ENCODE measurements at places on chromosomes 16 and 17.

DNA sequence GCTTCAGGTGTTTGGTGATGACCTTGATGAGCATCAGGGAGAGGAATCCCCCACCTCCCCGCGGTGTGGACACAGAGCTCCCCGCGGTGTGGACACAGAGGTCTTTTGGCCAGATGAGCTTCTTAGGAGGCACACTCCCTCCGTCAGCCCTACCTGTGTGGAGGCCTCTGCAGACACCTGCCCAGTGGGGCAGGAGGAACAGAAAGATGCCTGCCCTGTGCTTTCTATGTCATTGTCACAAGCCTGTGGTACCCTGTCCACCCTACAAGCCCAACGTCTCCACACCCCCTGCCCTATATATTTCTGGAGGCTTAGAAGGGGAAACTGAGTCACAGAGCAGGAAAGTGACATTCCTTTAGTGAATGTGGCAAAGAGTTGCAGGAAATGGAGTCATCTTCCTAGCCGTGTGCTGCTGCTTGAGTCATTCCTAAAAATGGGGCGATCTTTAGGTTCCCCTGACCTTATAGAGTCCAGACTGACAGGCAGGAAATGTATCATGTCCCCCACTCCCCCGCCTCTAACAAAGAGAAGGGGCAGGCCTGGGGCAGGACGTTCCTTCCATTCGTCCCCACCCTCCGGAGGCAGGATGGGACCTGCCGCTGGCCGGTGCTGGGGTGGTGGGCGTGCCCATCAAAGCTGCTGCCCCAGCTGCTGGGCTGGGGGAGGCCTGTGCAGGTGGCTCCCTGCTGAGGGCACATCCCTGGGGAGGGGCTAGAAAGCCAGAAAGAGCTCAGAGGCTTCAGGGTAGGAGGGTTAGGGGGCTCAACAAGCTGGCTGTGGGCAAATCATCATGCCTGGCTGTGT, 1.0 kb upstream of the C16orf74 start:
- no peak for DNase-seq

- DNase-seq = peak; percentile 12
These were observed 54.1 kb upstream of the MARCHF10 start for GRCh38 chr17:62862251-62862650.

- no peak for DNase-seq
These were observed 10.4 kb upstream of the LASP1NB start for GRCh38 chr17:38914741-38915638.

DNA sequence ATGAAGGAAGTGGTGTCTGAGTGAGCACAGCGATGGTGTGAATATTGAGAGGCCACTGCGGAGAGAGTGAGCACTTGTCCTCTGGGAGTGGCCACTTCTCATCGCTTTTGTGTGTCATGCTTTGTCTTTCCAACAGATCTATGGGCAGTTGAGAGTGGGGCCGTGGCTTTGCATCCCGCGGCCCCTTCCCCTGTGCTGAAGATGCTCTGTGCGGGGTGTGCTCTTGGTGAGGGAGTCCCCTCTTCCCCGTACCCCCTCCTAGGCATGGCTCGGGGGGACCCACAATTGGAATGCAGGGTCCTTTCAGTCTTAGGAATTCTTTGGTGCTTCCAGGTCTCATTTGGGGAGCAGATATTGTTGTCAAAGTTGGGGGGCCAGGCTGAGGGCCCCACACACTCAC, 197.3 kb upstream of the WSCD1 start:
- no peak for DNase-seq

GRCh38 chr16:84117494-84117843, 727 bp upstream of the MBTPS1 start:
- DNase-seq = no peak

GRCh38 chr16:12600536-12601256, 203.0 kb downstream of the CPPED1 start:
- DNase-seq = no peak

- DNase-seq = no peak
These were observed 37.0 kb upstream of the CCDC182 start for GRCh38 chr17:57782062-57782490.

DNA sequence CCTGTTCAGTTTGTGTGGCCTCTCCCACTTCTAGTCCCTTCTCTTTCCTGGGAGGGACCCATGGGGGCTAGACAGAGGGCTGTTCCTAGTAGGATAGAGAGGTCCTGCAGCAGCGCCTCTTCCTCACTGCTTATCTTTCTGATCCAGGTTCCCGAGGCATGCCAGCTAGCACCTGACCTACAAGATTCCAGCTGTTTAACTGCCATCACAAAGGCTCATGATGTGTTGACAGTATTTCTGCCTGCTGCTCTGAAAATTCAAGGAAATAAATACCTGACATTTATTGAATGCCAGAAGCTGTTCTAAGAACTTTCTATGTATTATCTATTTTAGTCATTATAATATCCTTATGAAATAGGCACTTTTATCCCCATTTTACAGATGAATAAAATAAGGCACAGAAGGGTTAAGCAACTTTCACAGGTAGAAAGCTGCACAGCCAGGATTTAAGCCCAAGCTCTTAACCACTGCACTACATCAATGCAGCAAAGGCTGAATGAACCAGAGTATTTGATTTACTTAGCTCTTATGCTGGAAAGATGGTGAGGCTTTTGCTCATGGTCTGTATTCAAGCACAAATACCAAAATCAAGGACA, 38.8 kb downstream of the HEATR6 start:
- DNase-seq = no peak

- DNase-seq = peak; percentile 29
These were observed 2.1 kb downstream of the SRSF2 start for GRCh38 chr17:76735006-76735405.

DNA sequence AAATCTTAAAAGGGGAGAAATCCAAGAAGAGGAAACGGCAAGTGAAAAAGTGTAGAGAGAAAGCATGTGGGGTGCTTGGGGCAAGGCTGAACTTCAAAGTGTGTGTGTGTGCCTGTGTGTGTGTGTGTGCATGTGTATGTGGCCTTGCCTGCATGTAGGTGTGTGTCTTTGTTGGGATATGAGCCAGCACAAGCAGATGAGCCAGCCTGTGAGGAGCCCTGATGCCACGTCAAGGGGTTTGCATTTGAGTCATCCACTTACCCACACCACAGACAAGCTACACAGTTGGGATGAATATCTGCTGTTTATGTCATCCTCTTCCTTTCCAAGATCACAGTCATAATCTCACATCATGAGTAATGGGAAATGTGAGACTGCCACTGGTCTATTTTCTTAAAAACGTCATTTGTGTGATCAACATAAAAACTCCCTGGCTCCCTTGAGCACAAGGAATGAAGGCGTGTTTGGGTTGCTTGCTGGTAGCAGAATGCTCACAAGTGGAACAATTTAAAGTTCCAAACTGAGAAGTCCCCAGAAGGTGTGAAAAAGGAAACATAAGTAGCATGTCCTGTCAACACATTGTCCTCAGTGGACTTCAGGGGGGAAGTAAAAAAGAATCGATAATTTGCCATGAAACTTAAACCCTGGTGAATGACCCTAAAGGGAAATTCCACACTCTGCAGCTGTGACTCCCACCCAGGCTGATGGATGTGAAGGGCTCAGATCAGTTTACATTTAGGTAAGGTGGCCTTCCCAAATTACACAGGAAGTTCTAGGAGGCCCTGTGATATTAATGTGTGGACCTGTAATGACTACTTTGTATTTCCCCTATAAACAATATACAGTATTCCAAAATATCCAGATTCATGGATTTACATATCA, 14.7 kb downstream of the KCTD19 start:
- peak; percentile 99 for DNase-seq

DNA sequence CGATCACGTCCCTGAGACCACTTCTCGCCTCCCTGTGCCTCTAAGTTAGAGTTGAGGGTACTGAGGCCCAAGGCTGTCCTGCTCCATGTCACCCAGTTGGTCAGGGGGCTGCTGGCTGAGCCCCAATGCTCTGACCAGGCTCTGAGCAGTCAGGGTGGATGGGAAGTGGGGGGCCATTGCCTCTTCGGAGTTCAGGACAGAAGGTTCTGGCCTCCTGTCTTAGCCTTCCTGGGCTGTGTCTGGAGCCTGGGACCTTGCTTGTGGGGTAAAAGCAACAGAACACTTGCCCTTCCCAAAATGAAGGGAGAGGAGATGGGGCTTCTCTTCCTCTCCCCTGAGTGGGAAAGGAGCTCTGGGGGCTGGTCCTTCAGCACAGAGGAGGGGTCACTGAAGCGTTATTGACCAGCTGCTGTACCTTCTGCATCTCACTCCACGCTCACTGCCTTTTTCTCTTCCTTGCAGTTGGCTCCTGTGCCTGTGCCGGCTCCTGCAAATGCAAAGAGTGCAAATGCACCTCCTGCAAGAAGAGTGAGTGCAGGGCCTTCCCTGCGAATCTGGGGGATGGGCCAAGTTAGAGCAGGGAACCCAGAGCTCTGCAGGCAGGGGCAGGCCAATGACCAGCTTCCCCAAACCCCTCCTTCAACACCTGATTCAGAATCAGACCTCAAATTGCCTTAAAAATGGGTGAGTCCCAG, 580 bp downstream of the MT1X start:
- DNase-seq = no peak

DNA sequence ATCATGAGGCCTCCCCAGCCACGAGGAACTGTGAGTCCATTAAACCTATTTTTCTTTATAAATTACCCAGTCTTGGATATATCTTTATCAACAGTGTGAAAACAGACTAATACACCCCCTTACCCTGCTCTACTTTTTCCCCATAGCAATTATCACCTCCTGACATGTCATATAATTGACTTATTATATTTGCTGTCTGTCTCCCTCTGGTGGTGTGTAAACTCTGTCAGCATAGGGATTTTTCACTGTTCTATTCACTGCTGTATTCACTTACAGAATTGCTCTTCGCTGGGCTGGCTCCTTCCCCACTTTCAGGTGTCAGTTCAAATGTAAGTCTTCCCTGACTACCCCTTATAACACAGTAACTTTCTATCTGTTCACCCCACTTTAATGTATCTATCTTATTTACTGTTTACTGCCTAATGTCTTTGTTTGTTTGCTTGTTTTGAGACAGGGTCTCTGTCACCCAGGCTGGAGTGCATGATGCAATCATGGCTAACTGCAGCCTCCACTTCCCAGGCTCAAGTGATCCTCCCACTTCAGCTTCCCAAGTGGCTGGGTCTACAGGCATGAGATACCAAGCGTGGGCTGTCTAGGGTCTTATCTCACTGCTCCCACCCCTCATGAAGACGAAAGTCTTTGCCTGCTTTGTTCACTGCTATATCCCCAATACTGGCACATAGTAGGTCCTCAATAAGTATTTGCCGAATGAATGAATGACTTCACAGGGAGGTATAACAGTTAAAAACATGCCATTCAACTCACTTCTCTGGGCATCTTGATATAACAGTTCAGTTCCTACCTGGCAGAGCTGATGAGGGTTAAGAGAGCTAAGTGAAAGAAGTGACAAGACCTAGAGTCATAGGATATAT, 52.4 kb upstream of the CDH3 start:
- DNase-seq = no peak

DNA sequence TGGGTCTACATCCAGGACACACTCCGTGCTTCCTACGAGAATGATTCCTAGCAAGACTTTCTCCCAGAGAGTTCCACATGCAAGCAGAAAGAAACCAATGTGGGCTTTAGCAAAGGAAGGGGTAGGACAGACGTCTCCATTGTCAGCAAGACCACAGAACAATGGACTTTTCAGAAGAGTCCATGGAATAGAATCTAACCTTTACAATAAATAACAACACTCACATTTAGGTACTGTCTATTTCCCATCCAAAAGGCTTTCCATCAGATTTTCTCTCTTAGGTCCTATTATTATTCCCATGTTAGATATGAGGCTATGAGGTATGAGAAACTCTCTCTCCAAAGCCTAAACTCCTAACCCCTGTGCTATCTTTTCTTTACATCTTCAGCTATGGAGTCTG, 360.9 kb downstream of the GRIN2A start:
- DNase-seq = no peak
